ENCODE measurements at places on chromosomes 16 and 17.

GRCh38 chr16:57897053-57897784, 73.7 kb downstream of the CNGB1 start:
- DNase-seq, result no peak

DNA sequence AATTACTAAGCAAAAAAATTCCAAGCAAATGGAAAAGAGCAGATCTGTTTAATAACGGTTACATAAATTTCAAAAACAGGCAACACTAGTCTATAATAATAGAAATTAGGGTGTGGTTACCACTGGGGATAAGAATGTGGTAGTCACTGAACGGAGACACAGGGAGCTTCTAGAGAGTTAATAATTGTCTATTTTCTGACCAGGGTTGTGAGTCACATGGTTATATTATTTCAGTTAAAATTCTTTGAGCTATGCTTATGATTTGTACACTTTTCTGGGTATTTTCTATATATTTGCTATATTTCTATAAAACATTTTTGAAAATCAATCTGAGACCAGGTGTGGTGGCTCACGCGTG, 433.9 kb upstream of the MAF start:
- no peak for DNase-seq

- no peak for DNase-seq
These were observed 94.3 kb downstream of the SSH2 start for GRCh38 chr17:29835435-29836351.

- no peak for DNase-seq
These were observed 86.2 kb downstream of the ITFG1 start for GRCh38 chr16:47374629-47375028.

DNA sequence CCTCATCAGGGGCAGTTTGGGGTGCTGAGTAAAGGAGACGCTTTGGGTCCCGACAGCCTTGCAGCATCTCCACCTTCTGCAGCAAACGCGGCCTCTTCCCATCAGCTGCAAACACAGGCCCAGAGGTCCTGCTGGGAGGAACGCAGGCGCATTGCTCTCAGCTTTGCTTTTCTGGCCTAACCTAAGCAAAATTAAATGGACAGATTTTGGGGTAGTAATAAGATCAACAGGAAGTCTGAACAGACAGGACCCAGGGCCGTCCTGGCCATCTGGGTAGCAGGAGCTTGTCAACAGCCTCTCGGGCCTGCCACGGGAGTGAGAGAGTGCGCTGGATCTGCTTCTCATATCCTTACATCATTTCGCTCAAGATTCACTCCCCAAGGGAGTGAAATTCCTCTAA, 7.2 kb downstream of the NUBP1 start:
- DNase-seq, result no peak

- DNase-seq, result no peak
These were observed 26.6 kb upstream of the NLRP1 start for GRCh38 chr17:5610956-5611355.

DNA sequence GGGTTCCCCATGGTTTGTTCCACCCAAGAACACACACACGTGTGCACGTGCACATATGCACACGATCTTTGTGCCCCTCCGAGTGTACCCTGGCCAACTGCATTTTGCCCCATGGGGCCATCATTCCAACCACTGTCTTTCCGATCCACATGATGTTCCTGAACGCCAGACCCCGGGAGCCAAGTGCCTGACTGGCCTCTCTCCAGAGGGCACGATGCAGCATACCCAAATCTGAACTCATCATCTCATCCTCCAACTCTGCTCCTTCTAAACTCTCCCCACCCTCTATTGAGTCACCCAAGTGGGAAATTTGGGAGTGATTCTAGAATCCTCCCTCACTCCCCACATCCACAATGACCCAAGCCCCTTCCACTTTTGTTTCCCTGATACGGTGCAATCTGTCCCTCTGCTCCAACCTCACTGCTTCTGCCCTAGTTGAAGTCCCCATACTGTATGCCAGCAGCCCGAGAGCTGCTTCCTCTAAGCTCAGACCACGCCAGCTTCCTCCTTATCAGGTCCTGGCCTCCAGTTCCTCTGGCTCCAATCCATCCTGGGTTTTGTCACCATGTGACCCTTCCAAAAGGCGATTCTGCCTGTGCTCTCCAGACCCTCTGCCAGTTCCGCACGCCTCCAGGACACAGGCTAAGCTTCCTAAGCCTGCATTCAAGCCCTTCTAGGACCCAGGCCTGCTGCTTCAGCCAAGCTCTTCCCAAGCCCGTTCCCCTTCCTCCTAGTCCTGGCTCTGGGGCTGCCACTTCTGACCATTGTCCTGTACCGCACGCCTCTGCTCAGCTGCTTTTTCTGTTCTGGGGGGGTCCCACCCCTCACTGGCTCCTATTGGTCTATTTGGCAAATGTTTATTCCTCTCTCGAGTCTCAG, 10.1 kb upstream of the TMEM208 start:
- DNase-seq, result no peak

- no peak for DNase-seq
These were observed 1.6 kb downstream of the NDUFB10 start for GRCh38 chr16:1960665-1961630.

- DNase-seq, result no peak
These were observed 143.7 kb upstream of the GNAO1 start for GRCh38 chr16:56047307-56048234.

DNA sequence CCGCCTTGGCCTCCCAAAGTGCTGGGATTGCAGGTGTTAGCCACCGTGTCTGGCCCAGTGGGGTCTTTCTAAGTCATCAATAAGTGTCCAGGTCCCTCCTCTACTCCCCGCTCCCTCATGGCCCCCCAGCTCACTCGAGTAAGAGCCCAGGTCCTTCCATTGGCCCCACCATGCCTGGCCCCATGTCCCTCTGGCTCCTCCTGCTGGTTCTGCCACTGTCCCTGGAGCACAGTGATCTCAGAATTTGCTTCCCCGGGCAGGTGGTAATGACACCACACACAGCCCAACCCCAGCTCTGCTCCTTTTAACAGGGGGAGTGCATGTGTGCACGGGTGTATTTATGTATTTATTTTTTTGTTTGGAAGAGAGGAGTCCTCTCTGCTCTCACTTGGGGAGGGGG, 19.6 kb downstream of the MGAT5B start:
- DNase-seq, result no peak

DNA sequence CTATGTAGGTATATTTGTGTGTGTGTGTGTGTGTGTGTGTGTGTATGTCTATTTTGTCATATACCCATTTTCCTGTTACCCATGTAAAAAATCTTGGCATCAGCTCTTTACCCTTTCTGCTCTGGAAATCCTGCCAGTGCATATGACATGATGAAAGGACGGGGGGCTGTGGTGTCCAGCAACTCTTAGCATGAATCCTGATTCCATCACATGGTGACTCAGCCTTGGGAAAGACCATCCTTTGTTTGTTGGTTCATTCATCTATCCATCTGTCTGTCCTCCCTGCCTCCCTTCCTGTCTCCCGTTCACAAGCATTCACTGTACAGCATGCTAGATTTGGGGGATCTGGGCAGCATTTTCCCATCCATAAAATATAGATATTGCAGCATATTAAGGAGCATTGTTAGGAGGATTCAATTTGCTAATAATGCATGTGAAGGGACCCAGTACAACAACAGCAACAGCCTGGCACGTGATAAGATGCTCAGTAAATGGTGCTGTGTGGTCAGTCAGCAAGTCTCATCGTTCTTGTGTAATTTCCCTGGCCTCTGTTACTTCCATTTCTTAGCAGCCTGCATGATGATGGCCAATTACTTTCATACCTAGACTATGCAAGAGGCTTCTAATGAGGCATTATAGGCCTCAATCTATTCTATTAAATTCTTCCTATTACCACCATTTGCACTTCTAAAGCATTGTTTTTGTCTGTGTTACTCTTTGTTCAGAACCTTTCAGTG, 191.0 kb downstream of the PRKCA start:
- no peak for DNase-seq

DNA sequence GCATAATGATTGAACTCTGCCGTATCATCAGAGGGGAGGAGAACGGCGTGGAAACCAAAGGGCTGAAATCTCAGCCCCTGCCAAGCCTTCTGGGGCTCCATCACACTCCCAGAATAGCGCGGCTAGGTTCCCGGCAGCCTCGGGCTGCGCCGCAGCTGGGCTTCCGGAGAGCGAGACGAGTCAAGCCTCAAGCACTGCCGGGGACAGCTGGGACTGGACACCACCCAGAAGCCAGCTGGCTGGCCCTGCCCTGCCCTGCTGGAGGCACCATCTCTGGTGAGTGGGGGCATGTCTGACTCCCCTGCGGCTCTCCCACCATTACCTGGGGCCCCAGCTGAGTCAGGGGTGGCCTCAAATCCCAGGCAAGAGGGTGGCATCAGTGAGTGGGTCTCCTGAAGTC, 7.2 kb upstream of the GPRC5C start:
- no peak for DNase-seq

GRCh38 chr17:65447823-65448222, 113.6 kb downstream of the AXIN2 start:
- no peak for DNase-seq

- no peak for DNase-seq
These were observed 1.4 kb downstream of the ENDOV start for GRCh38 chr17:80416260-80416939.

DNA sequence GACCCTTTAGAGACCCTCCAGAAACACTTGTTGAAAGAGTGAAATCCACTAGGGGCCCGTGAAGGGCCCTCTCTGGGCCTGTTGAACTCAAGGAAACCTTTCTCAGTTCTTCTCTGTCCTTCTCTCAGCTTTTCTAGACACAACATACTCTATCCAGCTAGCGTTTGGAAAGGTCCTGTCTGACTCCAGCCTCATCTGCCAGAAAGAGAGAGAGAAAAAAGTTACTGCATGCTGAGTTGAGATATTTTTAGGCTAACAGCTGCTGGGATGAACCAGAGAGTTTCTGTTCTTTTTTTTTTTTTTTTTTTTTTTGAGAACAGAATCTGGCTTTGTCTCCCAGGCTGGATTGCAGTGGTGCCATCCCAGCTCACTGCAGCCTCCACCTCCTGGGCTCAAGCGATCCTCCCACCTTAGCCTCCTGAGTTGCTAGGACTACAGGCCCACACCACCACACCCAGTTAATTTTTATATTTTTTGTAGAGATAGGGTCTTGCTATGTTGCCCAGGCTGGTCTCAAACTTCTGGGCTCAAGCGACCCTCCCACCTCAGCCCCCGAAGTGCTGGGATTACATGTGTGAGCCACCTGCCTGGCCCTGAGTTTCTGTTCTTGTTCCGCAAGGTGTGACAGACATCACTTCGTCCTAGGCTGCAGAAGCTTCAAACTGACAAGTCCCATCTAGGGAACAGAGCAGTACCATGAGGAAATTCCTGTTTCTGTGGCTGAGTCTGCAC, 14.9 kb upstream of the TEX2 start:
- DNase-seq, result no peak

DNA sequence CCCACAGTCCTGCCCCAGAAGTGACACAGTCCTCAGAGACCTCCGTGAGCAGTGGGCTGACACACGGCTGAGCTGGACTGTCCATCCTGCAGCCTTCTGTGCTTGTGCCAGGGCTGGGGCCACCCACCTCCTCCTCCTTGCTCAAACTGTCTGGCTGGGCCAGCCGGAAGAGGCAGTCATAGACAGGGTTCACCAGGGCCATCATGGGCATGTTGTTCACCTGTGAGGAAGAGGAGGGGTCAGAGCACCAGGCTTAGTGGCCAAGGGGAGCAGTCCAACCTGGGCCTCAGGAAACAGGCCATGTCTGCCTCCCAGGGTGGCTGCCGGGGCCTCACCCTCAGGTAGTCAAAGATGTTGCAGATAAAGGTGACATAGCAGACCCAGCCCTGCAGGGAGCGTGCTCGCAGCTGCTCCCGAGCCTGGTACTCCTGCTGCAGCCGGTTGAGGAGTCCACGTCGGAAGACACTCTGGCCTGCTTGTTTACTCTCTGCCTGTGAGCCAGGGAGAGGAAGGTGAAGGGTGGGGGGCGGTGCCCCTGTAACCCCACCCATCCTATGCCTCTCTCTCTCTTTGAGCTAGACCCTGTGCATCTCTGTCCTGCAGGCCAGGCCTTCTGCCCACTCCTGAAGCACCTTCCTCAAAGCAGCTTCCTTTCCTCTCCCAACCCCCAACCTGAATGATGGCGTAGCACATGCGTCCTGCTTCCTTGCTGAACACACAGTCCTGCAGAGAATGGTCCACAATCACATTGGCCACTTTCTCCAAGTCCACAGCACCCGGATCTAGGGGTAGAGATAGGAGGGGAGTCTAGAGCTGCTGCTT, 3.4 kb downstream of the MIF4GD start:
- no peak for DNase-seq

- DNase-seq, result no peak
These were observed 239 bp upstream of the CA7 start for GRCh38 chr16:66844009-66844341.

GRCh38 chr16:89326721-89327120, 109.2 kb downstream of the ZNF778 start:
- DNase-seq, result no peak

- DNase-seq, result no peak
These were observed 128.9 kb downstream of the BRIP1 start for GRCh38 chr17:61734466-61734865.

DNA sequence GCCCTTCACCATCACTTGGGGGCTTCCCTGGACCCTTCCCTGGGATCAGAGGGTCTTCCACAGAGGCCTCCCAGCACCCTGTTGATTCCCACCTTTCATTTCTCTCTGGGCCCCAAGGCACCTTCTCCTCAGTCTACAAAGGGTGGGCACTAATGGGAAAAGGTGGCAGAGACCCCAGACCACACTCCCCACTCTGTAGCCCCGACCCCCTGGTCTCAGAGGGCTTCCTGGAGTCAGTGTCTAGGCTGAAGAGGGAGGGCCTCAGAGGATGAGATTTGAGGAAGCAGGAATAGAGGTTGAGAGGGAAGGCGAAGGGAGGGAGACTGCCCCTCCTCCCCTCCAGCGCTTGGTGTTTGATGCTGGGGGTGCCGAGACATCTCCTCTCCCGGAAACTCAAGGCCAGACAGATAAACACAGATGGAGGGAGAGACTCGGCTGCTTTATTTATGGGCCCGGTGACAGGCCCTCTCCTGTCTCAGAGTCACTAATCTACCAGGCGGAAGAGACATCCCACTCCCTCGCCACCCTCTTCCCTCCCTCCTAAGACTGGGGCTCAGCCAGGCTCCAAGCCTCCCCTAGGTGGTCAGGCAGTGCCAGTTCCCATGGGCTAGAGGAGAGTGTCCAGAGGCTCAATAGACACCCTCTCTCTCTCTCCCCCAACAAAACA, 18.5 kb upstream of the SP2 start:
- no peak for DNase-seq

GRCh38 chr17:78925234-78925633, at the start of gene TIMP2:
Gene TIMP2 (minus strand): TSS chr17:78925387. CDS start chr17:78925088, 299 bp downstream.
- peak; percentile 27 for DNase-seq

DNA sequence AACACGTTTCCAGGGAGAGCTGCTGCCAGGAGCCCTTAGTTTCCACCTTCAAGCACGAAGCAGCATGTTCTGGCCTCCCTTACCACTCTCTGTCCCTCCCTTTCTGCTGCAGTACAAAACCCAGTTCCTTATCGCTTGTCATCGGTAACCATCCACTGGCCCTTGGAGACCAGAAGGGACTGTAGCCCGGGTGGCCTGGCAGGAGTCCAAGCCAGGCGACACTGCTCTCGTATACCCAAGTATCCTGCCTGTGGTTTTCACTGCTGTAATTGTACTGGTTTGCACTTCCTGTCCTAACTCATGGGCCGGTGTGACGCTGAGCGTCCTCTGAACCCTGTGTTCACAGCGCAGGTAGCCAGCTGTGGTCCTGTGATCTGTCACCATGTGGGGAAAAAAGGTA, 81.1 kb downstream of the MAF start:
- DNase-seq, result no peak

All from stimulated activated CD8-positive, alpha-beta memory T cell treated with anti-CD3 and anti-CD28 coated beads, Interleukin-15, amount 100 ng/mL, for 48 hours (primary cell).